ENCODE measurements at places on chromosomes 2 and 18.

GRCh38 chr2:134839649-134840048 lies 1.2 kb downstream of the ACMSD start:
- no peak for DNase-seq

- DNase-seq: no peak
These were observed 439.8 kb downstream of the RNF144A start for GRCh38 chr2:7356909-7357584.

GRCh38 chr18:53797998-53798495 lies 426.4 kb downstream of the MBD2 start:
- no peak for DNase-seq

DNA sequence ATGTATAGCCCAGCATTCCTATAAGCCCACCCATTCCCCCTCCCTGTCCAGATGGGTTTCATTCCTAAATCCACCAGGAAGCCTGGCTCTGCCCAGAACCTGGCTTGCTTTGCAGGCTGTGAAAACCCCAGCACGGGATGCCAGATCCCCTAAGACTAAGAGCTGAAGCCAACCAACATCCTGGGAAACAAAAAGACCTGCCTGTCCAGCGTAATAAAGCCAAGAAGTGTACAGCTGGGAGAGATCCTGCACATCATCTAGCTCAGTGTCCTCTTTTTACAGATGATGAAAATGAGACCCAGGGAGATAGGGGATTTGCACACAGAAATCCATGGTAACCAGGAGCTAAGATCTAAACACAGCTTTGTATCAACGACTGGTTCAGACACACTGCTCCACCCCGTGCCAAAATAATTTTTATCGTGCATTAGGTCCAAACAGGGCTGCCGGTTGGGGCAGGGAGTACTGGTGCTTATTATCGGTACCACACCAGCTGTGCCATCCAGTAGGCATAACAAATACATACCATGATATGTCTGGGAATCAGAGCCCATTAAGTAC lies 2.9 kb downstream of the RND3 start:
- no peak for DNase-seq

DNA sequence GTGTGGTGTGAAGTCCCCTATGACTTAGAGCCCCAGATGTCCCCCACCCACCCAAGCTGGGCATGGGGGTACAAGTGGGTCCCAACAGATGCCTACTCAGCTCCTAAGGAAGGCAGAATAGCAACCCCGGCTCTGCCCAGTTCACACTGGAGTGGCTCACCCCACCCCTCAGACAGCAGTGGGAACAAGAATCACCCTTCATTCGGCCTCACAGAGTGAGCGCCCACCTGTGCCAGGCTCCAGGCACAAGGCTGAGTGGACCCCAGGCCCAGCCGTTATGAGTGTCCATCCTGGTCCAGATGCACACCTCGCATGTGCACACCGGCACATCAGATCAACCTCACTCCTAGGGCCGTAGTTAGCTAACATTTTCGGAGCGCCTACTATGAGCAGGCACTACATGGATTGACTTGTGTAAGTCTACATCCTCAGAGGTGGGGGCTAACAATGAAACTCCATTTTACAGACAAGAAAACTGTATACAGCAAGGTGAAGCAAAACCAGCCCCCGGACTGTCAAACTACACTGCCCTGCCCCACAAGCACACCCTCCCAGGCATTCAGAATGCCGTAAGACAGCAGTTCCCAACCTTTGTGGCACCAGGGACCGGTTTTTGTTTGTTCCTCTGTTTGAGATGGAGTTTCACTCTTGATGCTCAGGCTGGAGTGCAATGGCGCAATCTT lies 2.8 kb upstream of the ASTL start:
- DNase-seq: no peak

DNA sequence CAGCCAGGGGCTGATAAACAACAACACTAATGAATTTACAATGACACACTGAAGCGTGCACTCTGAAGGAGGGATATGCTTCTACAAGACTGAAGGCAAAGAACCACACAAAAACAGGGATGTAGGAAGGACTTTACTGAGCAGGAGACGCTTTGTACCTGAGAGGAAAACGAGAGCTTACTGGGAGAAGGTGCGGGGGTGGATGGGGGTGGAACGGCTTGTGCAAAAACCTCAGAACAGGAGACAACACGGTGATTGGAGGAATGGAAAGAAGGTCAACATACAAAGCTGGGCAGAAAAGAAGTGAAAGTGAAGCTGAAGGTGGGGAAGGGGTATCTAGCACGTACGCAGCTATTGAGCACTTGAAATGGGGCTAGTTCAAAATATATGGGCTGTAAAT lies 93.1 kb downstream of the SLC8A1 start:
- no peak for DNase-seq

GRCh38 chr2:230443541-230443940 lies 27.5 kb downstream of the SP100 start:
- no peak for DNase-seq

- DNase-seq: no peak
These were observed 90.3 kb downstream of the KLF7 start for GRCh38 chr2:207075456-207075855.

DNA sequence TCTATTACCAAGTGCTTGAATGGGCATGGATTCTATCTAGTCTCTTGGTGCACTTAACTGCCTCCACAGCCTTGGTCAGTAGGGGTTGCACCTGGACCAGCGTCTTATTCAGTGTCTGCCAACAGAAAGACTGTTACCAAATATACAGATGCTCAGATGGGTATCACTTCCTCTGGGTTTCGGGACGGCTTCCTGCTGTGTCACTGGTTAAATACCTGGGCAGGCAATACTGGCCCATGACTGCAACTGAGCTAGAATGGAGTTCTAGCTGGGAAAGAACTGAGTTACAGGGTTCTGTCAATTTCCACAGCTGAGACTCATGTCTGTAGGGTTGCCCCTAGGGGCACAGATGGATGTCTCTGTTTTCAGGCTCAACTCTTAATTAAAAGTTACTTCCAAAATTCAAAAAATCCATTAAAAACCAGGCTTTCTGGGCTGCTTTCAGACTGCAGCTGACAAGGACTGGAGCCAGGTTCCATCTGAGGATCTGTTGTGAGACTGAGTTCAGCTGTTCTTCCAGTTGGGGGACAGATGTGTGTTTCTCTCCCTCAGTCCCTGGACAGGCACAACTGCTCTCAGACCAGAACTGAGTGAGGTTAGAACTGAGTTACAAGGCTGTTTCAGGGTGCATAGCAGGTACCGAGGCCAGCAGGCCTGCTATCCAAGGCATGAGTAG lies 789.6 kb upstream of the SLC8A1 start:
- no peak for DNase-seq

DNA sequence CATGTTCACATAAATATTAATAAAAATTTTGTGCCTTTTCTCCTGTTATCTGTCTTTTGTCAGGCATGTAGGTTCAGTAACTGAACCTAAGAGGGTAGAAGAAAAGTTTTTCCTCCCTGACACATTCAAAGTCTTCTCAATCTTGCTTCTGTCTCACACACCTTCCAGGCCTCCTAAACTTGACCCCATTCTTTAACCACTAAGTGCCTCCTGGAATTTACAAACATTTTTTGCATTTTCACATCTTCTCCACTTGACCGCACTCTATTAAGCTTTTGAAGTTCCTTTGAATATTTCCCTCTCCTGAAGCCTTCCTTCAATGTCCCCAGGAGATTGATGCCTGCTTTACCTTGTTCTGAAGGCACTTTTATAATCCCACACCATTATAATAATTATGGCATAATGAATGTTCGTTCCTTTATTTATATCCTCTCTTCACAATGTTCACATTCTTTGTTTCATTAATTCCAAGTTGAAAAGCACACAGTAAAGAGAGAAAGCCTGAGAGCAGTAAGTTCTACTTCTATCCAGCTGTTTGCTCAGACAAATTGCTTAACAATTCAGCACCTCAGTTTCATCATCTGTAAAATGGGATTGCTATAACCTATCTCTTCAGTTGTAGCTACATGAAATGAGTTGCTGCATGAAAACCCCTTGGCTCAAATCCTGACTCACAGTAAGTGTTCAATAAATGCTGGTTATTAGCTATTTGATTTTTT lies 184.8 kb upstream of the KLHL29 start:
- no peak for DNase-seq

GRCh38 chr18:59536166-59536565 lies 161.1 kb downstream of the CCBE1 start:
- DNase-seq: peak; percentile 22

- DNase-seq: peak; percentile 55
These were observed 20.3 kb downstream of the TBR1 start for GRCh38 chr2:161436411-161436810.

GRCh38 chr18:468955-469790 lies 31.3 kb downstream of the COLEC12 start:
- DNase-seq: no peak

GRCh38 chr2:69954084-69954483 lies 7.3 kb downstream of the ASPRV1 start:
- no peak for DNase-seq

- no peak for DNase-seq
These were observed 175.8 kb upstream of the TCF4 start for GRCh38 chr18:55763805-55764204.

DNA sequence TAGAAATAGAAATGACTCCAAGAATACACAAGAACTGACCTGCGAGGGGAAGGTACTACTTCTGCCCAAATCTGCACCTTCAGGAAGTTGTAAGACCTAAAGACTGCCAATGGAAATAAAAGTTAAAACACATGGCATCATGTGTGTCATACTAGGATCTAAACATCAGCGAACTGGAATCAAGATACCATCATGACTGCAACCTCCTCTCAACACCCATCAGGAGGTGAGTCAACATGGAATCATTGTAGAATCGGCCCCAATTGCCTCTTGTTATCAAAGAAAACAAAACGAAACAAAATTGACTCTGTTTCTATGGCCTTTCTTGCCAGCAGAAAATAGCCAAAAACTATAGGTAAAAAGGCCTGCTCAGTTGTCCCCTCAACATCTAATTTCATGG lies 15.1 kb downstream of the RDH14 start:
- no peak for DNase-seq

DNA sequence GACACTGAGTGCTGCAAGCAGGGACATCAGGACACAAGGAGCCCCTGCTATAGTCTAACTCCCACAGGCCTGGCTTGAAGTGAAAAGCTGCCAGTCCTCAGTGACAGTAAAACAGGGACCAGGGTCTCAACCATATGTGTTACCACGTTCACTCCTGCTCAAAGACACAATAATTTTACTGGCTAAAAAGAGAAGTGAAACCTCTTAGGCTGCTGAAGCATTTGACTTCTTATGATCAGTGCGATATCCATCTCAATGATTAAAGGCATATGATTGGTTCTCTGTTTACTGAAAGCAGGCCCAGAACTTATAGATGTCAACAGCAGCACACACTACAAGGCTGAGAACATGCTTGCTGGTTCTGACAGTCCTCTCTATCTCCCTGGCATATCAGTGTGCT lies 129.8 kb upstream of the LMAN1 start:
- no peak for DNase-seq

DNA sequence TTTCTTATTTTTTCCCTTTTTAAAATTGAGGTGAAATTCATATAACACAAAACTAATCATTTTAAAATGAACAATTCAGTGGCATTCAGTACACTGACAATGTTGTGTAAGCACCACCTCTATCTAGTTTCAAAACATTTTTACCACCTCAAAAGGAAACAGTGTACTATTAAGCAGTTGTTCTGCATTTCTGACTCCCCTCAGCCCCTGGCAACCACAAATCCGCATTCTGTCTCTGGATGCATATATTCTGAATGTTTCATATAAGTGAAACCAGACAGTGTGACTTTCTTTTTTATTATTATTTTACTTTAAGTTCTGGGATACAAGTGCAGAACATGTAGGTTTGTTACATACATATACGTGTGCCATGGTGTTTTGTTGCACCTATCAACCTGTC lies 19.2 kb upstream of the TANK start:
- no peak for DNase-seq

DNA sequence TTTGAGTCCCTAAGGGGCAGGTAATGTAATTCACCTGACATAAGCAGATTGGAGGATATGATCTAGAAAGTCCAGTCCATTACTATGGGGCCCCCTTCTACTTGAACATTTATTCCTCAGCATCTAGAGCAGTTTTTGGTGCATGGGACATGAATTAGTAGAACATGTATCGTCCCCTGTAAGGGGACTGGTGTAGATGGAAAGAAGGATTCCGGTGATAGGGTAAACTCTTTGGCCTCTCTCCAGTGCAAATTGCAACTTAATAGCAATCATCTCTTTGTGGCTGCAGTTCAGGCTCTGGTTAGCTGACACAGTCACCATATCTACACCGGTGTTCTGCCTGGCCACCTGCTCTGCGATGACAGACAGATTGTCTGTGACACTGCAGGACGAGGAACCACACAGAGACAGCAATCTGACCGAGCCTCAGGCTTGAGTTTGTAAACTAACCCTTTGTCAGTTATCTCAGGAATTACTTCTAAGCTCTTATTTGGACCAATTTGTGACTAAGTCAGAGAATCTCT lies 6.4 kb upstream of the SLC8A1 start:
- DNase-seq: no peak

GRCh38 chr2:181077128-181077709 lies 96.8 kb downstream of the UBE2E3 start:
- peak; percentile 24 for DNase-seq

DNA sequence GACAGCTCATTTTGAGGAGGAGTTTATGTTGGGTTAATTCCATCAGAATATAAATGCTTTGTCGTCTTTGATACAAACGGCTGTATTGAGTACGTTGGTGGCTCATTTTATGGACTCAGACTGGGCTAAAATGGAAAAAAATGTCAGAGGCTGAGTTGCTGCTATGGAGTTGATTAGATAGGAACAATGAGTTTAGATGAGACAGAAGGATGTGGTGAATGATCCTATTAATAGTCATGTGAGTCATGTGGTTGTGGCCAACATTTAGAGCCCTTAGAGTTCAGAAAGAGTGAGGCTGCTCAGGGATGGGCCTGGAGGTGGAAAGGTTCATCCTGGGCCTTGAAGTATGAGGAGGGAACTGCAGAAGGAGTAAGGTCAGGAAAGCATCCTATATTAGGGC lies 434.2 kb downstream of the MEIS1 start:
- DNase-seq: no peak

GRCh38 chr2:176127774-176128072 lies 1.8 kb upstream of the HOXD8 start:
- DNase-seq: no peak

DNA sequence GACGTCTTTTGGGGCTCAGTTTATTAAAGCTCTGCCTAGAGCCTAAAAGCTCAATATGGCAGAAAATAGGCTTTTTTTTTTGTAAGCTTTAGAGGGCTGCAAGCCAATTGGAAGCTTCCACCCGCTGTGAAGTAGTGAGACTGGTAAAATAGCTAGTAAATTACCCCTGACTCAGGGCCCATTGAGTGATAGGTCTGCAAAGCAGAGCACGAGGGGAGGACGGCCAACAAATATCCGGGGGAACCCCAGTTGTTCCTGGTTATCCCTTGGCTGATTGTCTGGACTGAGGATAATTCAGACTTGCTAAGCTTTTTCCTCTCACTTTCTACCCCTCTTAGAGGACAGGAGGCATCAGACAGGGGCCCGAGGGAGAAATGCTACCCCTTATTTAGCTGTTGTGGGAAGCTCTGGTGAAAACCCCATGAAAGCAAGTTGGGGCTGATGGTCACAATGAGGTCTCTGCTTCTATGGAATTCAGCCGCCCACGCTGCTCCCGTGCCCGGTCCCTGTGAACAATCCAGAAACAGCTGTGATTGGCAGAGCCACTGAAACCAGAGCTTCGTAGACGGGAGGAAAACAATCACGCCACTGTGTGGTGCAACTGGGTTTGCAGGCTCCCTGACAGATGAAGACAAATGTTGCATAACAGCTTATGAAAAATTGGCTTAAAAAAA lies 141.9 kb upstream of the LGALSL start:
- peak; percentile 74 for DNase-seq

- no peak for DNase-seq
These were observed 1.3 kb upstream of the SMAD2 start for GRCh38 chr18:47931718-47932103.

All from amniotic stem cell (primary cell).